ENCODE measurements at places on chromosomes 13 and 19.

DNA sequence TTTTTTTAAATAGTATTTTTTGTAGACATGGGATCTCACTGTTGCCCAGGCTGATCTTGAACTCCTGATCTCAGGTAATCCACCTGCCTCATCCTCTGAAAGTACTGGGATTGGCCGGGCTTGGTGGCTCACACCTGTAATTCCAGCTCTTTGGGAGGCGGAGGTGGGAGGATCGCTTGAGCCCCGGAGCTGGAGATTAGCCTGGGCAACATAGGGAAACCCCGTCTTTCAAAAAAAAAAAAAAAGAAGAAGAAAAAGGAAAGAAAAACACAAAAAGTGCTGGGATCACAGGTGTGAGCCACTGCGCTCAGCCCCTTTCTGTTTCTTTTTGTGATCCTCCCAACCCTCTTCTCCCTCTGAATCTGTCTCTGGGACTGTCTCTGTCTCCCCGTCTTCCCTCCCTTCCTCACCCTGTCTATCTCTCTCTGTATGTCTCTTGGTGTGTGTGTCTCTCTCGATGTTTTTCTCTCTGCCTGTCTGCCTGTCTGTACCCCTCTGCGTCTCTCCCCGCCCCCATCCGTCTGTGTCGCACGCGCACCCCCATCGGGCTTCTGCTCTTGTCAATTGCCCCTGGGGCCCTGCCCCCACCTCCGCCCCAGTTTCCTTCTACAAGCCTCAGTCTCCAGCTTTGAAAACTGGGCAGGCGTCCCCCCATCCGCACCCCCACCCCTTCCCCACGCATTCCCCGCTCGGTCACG, 540 bp upstream of the ZFP36 start:
- DNase-seq, result peak; percentile 82

GRCh38 chr19:51002089-51002532, 707 bp upstream of the KLK8 start:
- no peak for DNase-seq

DNA sequence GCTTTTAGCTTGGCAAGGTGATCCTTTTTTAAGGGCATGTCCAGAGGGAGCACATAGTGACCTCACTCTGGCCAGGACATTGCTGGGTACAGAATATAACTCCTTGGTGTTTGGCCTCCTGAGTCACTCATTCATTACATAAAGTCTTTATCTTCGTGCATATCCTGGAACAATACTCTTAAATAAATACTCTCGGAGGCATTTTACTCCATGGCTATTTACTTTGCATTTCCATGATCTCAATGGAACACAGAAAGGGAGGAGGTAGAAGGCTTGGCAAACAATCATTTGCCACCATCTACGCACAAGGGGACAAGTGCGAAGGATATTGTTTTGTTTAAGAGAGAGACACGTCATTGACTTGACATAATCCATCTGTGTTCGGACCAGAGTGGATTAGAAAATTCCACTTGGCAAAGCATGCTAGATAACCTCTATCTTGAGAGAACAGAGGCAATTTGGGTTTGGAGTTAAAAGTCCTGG, 210.0 kb downstream of the IRS2 start:
- no peak for DNase-seq

- no peak for DNase-seq
Observed at GRCh38 chr19:5212101-5212500, 128.5 kb downstream of the PTPRS start.

DNA sequence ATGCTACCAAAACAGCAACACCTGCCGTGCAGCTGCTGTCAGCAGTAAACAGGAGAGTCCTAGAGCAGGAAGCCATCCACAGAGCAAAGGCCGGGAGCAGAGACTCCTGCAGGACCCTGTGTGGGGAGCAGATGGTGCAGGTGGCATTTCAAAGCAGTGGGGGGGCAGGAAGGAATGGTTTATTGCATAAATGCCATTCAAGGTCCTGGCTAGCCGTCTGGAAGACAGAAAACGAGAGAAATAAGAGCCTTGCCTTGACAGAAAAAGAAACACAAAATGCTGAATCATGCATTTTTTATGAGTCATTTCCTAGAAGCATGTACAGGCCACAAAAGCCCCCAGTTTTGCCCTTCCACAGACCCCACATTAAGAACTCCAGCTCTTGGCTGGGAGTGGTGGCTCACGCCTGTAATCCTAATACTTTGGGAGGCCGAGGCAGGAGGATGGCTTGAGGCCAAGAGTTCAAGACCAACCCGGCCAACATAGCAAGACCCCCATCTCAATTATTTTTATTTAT, 5.4 kb downstream of the RSPH6A start:
- DNase-seq, result no peak

GRCh38 chr19:38093587-38093986, 130.4 kb downstream of the DPF1 start:
- no peak for DNase-seq

GRCh38 chr19:17564781-17565180, 9.3 kb downstream of the COLGALT1 start:
- no peak for DNase-seq

GRCh38 chr19:2283835-2284507, 2.0 kb upstream of the PEAK3 start:
- no peak for DNase-seq

DNA sequence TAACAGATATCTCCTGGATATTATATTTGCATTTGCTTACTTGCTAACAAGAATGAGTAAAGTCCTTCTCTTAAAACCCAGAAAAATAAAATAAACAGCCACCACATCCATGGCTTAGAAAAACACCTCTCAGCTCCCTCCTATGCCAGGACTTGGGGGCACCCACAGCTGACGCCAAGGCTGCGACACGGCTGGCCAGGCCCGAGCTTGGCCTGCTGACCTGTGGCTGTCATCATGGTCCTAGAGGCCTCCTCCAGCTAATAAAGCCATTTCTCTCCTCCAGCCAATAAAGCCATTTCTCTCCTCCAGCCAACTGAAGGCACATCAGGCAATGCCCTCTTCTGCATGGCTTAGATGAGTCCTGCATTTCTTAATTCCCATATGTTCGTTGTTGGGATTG, 20.9 kb downstream of the C19orf12 start:
- no peak for DNase-seq

- DNase-seq, result no peak
Observed at GRCh38 chr19:42961119-42961518, 24.1 kb upstream of the PSG7 start.

GRCh38 chr13:43023289-43023963, at the start of gene DNAJC15:
TSS of gene DNAJC15 (plus strand) at chr13:43023586. CDS start at chr13:43023627, 41 bp downstream.
- peak; percentile 60 for DNase-seq

DNA sequence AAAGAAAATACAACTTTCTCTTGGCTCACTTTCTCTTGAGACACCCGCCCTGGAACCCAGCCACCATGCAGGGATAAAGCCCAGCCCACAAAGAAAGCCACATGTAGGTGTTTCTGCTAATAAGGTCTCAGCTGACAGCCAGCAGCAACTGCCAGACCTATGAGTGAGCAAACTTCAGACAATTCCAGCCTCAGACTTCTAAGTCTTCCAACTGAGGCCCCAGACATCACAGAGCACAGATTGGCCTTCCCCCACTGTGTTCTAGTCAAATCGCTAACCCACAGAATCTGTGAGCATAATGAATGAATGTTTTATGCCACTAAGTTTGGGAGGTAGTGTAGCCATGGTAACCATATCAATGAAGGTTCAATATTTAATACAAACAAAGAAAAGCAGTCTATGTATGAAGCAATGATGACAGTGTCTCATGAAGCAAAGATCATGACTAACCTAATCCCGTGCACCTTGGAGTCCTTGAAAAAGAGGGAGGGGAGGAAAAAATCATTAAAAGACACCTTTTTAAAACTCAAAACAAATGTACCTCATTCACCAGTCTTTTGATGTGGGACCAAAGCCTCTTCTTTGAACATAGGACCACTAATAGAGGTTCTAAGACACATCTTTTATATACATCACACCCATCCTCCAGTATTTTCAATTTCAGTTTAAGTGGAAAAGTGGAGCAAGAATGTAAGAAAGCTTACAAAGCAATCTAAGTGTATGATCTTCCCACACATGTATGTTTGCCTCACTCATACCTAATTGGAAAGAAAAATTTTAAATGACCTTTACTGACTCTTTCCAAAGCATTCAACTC, 6.2 kb downstream of the MRPS31 start:
- DNase-seq, result peak; percentile 67

GRCh38 chr13:97631158-97631557, 197.2 kb downstream of the RAP2A start:
- no peak for DNase-seq

DNA sequence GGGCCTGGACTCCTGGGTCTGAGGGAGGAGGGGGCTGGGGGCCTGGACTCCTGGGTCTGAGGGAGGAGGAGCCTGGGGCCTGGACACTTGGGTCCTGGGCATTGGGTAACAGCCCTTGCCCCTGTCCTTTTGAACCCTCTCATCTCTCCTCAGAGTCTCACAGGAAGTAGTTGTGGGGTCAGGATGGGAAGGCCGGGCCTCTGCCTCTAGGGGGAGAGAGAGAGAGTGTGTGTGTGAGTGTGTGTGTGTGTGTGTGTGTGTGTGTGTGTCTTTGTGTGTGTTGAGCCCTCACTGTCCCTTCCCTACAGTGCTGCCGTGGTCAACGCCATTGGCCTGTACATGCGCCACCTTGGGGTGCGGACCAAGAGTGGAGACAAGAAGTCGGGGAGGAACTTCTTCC, 10.9 kb downstream of the ARHGEF1 start:
- DNase-seq, result no peak

GRCh38 chr19:55656988-55657747, 2.3 kb downstream of the U2AF2 start:
- DNase-seq, result no peak

DNA sequence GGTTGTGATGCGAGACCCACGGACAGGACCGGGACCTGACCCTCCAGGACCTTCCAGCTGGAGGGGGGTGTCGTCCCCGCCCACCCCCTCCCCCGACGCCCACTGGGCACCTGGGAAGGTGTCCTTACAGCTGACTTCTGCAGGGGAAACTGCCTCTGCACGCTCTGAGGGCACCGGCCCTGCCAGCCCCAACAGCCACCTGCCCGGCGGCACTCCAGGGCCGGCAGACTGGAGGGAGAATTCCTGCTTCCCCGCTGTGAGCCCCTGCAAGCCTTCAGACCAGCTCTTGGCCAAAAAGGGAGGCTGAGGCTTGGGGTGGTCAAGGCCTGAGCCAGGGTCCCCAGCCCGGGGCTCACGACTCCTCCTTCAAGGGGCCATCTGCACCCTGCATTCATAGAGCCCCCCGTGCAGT, 1.2 kb downstream of the CNN2 start:
- no peak for DNase-seq

DNA sequence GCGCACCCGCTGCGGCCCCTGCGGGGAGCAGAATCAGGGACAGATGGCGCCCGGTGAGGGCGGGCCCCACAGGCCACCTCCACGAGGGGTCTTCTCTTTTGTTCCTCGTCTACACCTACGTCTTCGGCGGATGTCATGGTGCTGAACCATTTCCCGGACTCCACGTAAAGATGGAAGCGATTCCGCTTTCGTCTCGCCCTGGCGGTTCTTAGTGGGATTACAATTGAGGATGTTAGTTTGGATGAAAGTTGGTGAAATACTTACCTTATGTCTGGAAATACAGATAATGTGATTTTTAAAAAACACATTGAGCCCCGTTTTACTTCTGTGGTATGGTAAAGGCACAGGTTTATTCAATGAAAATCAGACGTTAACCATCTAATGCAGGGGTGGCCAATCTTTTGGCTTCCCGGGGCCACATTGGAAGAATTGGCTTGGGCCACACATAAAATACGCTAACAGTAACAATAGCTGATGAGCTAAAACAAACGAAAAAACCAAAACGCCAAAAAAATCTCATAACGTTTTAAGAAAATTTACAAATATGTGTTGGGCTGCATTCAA, 1.4 kb upstream of the ZMYM5 start:
- peak; percentile 79 for DNase-seq

GRCh38 chr13:42334329-42334706, 62.4 kb downstream of the AKAP11 start:
- DNase-seq, result no peak

- DNase-seq, result no peak
Observed at GRCh38 chr19:30447553-30447870, 75.3 kb downstream of the ZNF536 start.

- no peak for DNase-seq
Observed at GRCh38 chr13:59680429-59681024, 483.2 kb downstream of the DIAPH3 start.

DNA sequence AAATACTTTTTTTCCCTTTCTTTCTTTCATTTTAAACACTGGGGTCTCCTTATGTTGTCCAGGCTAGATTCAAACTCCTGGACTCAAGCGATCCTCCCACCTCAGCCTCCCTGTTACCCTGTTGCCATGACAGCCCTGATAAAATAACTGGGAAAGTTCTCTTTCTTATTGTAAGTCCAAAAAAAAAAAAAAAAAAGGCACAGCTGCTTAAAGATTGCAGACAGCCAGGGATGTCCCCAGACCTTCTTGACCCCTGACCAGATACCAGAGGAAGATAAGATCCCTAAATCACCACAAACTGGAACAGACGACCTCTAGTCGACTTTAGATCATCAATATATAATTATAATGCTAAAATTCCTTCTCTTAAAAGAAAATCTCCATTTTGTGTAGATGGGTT, 1.1 kb upstream of the MVB12A start:
- DNase-seq, result no peak

DNA sequence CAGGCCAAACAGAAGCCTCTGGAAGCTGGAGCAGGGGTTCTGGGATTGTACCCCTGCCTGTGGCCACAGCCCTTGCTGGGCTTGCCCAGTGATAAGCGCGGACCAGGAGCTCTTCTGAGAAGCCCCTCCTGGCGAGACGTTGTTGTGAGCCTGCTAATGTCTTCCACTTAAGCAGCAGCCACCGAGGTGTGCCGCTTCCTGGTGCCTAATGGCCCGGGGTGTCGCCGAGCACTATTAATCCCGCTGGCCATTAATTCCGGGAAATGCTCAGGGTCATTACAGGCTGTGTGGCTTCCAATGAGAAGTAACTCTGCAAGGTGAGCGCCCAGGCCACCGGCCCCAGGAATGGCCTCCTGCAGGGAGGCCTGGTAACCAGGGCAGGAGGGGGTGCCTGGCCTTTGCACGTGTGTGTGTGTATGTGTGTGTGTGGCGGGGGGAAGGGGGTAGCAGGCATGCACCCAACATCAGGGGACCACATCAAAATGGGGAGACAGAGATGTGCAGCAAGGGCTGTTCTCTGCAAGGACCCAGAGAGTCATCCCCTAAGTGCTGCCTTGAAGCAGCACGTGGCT, 175.0 kb downstream of the URI1 start:
- DNase-seq, result no peak

DNA sequence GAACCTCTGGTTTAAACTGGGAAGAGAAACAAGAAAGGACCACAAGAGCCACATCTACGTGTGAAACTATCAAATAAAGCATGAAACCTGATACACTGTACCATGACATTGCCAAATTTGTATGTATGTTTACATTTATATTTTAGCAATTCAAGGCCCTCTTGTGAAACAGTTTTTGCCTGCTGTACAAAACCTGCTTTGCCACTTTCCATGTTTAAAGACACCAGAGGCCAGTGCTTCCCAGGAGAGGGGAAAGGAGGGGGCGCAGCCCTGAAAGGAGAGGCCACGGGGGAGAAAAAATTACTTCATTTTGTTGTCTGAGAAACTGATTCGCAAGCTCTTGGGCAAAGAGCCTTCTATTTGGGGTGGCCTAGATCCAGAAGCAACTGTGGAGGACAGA, 124.8 kb downstream of the DCLK1 start:
- DNase-seq, result no peak

GRCh38 chr19:45161738-45162607, 1.2 kb upstream of the NKPD1 start:
- no peak for DNase-seq

GRCh38 chr19:10797541-10798256, 38.3 kb downstream of the TMED1 start:
- DNase-seq, result peak; percentile 90
